T1000 (cell line): ENCODE measurements at places on chromosomes 12 and 14.

DNA sequence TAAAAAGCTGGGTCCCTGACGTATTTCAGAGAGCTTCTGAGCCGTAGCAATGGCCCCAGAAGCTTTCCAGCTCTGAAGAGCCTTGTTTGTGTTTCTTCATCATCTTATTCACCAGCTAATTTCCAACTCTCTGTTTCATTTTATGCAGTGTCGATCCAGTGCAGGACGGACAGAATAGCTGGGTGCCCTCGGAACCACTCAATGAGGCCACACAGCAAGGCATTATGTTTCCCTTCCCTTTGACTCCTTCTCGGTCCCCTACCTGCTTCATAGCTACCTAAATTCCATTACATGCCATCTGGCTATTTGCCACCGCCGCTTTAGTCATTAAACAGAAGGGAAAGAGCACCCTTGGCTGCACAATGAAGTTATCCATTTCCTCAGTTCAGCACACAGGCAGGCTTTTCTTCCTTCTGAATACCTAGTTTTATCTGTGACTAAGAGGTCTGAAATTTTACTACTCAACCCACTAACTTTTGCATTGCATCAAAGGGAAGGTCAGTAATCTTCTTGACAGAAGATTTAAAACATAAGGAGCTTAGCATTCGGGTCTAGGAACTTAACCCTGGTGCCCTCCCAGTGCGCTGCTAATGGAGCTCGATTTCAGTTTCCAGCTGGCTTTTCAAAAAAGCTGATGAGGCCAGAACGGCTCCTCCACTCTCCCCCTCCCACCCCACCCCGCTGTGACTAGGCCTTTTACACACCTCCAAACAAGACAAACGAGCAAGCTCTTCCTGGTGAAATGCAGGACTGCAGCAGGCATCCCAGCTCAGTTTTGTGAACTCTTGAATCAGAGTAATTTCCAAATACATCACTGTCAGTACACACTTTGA, 176.8 kb downstream of the GXYLT1 start:
- no peak for DNase-seq

DNA sequence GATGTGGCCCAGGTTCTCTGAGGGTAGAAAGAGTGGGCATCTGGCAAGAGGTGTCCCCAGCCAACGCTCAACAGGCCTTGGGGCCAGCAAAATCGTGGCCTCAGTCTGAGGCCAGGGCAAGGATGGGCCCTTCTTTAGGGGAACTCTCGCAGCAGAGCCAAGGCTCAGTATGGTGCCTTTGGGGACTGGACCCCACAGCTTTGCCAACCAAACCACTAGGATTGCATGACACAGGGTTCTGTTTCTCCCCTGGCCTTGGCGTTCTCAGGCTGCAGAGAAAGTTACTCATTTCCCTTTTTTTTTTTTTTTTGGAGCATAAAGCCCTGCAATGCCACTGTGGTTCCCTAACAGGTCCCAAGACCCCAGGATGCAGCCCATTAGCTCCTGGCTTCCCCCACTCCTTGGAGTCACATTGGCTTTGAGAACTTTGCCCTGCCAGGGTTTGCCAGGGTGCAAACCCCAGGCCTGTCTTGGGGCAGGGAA, 100.6 kb downstream of the LGMN start:
- no peak for DNase-seq

DNA sequence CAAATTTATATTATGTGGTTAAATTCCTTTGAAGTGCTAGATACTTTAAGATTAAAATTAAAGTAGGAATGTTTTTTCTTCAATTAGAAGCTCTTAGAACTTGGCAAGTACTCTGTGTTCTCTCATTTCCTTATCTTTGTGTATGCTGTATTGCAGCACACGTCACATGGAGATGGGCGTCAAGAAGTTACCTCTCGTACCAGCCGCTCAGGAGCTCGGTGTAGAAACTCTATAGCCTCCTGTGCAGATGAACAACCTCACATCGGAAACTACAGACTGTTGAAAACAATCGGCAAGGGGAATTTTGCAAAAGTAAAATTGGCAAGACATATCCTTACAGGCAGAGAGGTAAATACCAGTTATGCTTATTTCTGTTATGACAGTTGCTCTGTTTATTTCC, 19.7 kb downstream of the MARK3 start:
- DNase-seq, result no peak

GRCh38 chr12:129257524-129257923, 404.2 kb downstream of the GLT1D1 start:
- DNase-seq, result no peak

- DNase-seq, result no peak
These were observed 7.1 kb downstream of the LTBR start for GRCh38 chr12:6391013-6391412.
